ENCODE measurements at places on chromosomes 13 and 19.

- no peak for DNase-seq
These were observed 160.3 kb downstream of the KATNAL1 start for GRCh38 chr13:30147015-30147414.

DNA sequence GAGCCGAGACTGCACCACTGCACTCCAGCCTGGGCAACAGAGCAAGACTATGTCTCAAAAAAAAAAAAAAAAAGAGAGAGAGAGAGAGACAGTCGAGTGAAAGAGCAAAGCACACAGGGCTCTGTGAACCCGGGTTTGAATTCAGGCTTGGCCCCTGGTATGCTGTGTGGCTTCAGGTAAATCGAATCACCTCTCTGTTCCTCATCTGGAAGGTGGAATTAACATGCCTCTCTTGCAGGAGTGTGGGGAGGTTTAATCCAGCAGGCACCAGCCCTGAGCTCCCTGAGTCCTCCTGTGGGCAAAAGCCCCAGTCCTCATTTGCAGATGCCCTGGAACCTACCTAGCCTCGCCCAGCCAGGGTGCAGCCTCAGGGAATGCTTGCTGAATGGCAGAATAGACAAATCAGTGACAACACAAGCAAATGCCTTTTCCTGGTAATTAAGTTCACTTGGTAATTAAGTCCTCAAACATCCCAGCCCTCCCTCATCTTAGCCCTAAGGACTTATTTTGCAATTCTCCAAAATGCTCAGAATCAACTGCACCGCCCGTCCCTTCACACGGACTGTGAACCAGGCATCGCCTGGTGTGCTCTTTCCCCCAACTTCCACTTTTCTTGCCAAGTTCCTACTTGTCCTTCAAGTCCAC is 4.6 kb upstream of the ZNRF4 start:
- no peak for DNase-seq

DNA sequence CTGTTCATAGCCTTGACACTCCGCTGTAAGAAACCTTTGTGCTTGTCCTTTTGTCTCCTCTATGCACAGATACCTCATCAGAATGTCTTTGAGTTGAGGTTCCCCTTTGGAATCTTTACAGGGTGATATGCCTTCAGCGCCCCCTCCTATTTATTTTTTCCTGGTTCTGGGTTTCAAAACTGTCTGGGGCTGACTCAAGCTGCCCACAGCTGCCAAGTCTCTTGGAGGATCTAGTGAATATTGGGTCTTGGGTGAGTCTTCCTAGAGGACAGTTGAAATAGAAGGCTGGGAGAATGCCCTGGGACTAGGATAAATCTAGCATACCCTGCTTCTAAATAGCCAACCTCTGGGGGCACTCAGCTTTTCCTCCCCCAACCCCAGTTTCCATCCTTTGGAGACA is 930 bp downstream of the ZNF136 start:
- DNase-seq, result peak; percentile 56

DNA sequence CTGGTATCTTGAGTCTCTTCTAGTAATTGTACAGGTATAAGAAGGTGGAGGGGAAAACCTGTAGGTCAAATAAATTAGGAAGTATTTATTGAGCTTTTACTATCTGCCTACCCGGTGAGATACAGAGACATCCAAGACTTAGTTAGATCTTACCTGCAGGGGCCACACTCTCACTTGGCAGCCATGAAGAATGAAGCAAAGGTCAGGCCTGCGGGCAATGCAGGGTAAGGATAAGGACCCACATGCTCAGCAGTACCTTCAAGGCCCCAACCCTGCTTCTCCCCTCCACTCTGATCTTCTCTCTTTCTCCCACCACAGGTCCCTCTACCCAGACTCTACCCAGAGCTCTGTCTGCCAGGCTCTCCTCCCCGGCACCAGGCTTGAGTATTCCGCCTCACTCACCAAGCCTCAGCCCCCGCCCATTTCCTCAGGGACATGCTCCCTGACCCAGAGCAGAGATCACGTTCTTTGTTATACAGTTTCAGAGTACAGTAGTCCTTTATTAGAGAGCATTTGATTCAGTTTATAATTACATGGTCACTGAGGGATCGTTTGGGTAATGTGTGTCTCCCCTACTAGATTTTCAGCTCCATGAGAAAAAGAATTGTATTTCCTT is 18.9 kb upstream of the CLDN10 start:
- DNase-seq, result no peak

GRCh38 chr13:75968103-75968838 is 332.1 kb downstream of the LMO7 start:
- peak; percentile 26 for DNase-seq

GRCh38 chr13:109744512-109745051 is 41.8 kb downstream of the IRS2 start:
- DNase-seq, result peak; percentile 92

GRCh38 chr13:38440666-38441065 is 91.0 kb downstream of the UFM1 start:
- DNase-seq, result no peak

GRCh38 chr13:44393391-44393790 is 19.8 kb downstream of the SERP2 start:
- DNase-seq, result no peak

DNA sequence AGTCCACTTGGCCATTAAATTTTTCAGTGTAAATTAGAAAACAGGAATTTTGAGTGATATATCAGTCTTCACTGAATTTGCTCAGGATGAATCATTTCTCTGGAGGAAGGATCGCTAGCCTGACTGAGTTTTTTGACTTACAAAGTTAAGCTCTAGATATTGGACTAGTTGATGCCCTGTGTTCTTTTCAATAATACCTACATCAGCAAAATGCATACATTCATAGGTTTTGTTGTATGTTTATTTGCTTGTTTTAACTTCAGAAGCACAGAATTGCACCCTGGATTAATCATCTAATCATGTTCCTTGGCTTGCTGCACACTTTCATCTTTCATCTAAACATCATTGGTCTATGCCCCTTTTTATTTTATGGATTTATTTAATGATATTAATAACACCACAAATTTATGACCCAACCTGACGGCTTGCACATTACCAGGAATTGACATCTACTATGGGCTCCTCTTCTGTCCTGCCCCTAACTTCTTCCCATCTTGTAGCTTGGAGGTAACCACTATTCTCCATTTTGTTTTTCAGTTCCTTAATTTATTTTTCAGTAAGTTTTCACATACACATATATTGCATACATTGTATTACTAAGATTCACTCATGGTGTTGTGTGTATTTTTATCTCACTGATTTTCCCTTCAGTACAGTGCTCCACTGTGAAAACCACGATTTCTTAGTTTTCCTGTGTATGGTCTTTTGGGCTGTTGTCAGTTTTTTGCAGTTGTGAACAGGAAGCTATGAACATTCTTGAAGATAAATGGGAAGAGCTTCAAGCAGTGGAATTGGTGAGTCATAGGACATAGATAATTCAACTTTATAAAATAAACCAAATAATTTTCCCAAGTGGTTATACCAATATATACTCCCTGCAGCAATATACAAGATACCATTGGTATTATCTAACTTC is 23.3 kb downstream of the COMMD6 start:
- DNase-seq, result peak; percentile 56

DNA sequence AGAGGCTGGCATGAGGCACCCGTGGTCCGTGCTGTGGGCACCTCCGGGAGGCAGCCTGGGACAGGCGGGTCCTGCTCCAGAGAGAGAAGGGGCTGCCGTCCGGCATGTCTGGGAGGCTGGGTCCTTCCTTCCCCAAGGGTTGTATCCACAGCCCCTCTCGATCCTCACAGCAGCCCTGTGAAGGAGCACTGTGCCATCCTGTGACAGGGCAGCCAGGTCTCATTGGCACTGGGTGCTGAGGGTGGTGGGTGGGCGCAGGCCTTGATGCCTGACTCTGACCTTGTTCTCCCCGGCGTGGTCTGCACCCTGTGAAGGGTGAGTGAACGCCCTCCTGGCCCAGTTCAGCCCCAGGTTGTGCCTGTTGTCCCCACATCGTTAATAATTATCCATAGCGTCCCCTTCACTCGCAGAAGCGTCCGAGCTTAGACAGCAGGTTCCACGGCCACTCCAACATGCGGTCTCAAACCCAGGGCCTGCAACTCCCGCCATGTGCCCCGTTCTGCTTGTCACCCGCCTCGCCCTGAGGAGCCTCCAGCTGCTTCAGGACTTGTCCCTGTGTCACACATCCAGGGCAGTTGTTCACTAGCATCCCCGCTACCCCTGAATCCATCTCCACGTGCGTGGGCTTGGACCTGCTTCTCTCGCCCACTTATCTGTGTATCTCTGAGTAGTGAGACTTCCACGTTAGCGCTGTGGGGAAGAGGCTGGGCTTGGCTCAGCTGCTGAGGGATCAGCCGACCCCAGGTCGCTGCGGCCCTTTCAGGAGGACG is 10.6 kb downstream of the ATP11A start:
- no peak for DNase-seq

- peak; percentile 39 for DNase-seq
These were observed 8.3 kb downstream of the IRS2 start for GRCh38 chr13:109778102-109778542.

GRCh38 chr19:18710996-18711751 is 27.7 kb downstream of the CRTC1 start:
- DNase-seq, result peak; percentile 78

GRCh38 chr19:5298471-5298901 is 42.1 kb downstream of the PTPRS start:
- DNase-seq, result no peak

DNA sequence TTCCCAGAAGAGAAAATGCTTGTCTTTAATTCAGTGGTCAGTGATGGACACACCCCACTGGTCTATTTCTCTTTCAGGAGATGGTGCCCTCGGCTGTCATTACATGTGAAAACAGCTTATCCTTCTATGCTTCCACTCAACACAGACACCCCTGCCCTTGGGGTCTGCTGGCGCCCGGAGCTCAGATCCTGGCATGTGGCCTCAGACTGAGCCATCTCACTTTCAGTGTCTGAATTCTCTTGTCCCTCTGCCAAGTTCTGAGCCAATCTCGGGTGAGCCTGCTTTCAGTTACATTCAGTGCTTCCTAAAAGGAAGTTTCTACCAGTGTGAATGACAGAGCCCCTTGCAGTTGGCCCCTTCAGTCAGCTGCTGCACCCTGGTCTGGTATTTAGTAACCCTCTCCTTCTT is 293.6 kb downstream of the DNAJC15 start:
- DNase-seq, result peak; percentile 67

- DNase-seq, result no peak
These were observed 10.5 kb downstream of the CYTH2 start for GRCh38 chr19:48479686-48480085.

DNA sequence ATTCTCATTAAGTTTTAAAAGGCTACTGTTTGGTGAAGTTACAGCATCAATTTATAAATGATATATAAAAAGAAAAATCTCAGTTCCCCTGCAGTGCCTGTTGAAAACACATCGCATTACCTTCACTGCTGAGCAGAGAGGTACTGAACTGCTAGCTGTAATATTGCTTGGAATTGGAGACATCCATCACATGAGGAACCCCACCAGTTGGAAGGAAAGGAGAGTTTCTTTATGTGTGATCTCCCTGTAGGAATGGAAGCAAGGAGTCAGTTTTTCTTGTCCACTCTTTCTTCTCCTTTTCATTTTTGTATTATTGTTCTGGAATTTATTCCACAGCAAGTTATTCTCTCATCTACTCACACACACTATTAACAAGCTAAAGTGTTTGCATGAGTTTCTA is 1586.0 kb upstream of the PRR20A start:
- no peak for DNase-seq

DNA sequence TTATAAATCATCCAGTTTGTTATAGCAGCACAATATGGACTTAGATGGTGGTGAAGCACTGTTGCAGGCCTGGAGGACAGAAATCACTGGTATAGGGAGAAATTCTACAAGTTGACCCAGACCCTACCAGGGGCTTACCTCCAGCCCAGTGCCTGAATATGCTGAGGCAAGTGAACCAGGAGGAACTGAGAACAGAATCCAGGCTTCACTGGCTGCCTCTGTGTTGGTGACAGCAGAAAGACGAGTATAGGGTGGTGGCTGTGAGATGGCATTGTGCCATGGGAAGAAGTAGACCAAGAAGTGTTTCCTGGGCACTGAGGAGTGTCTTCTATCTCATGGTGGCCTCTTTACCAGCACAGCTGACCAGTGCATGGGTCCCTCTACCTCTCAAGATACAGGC is 15.9 kb upstream of the EID2 start:
- DNase-seq, result no peak

DNA sequence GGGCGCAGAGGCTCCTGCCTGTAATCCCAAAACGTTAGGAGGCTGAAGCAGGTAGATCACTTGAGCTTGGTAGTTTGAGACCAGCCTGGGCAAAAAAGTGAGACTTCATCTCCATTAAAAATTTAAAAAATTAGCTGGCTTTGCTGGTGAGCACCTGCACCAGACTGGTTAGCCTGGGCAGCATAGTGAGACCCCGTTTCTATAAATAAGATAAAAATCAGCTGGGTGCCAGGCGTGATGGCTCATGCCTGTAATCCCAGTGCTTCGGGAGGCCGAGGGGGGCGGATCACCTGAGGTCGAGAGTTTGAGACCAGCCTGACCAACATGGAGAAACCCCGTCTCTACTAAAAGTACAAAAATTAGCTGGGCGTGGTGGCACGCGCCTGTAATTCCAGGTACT is 32.4 kb downstream of the DPRX start:
- DNase-seq, result no peak

DNA sequence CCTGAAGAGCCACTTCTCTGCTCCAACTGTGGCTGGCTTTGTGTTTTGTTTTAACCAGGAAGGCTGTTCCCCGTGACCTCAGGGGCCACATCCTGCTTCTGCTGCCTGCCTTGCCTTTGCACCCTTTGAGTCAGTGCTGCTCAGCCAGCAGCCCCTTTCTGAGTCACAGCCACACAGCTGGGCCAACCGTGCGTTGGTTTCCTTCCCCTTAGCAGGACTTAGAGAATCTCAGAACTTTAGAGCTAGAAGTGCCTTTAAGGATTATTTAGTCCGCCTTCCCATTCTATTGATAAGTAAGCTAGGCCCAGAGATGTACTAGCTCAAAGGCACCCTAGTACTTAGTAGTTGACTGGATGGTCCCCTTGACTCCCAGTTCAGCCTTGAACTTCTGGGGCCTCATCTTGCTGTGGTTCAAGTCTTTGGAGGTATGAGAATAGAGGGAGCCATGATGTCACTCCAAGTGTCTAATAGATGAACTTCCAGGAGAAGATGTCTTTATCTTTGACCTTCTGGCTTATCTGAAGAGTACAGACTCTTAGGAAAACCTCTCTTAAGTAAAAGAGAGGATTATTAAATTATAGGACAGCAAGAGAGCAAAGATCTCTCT is 8.0 kb downstream of the RGCC start:
- peak; percentile 94 for DNase-seq
